ENCODE measurements at places on chromosomes 12 and 14.

GRCh38 chr14:81331229-81332021 lies 68.7 kb downstream of the STON2 start:
- no peak for DNase-seq

DNA sequence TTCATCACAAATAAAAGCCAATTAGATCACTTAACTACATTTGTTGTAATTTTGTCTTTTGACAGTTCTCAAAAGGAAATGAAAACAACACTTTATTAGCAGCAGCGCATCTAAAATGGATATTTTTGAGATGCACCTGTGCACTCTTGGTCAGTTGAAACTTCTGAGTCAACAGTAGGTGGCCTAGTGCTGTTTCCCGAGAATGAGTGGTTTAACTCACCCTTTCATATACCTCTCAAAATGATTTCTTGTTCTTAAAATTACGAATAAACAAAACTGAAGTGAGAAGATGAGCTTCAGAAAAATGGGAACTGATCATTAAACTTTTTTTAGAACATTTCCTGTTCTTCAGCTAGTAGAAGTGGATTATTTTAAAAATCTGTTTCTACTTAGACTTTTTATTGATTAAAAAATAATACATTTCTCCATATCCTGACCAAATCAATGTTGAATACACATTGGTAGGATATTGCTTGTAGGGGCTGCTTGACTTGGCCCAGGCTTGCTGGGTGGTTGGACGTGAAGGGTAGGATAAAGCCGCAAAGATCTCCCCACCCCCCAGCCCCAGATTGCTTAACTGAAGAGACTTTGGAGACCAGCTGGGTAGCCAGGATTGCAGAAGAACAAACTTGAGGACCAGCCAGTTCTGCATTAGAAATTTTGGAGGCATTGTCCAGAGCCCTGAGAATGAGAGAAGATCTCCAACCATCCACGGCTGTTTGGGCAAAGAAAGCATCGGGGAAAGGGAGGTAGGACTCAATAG lies 22.3 kb upstream of the STK38L start:
- no peak for DNase-seq

- no peak for DNase-seq
These were observed 50.4 kb downstream of the ITPK1 start for GRCh38 chr14:93065272-93065730.

DNA sequence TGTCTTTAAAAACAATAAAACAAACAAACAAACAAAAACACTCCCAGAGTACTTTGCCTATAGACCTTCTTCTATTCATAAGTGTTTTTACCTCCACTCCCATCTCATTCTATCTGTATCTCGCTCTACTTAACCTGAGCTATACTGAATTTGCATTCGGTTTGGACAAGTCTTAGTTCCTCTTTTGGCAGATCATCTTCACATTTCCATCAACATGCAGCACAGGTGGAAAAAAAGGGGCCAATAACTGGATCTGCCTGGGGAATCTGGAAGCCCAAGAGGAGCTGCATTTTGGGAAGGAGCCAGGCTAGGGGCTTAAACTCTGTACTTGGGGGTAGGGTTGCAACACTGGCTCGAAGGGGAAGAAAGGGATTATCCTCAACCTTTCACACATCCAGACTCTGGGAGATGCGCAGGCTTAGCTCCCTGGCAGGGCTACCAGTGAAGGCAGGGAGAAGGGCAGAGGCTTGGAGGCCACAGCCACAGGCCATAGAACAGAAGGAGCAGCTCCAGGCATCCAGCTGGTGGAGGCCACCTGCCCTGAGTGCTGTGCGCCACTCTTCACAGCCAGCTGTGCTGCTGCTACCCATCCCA lies 4.1 kb downstream of the NINJ2 start:
- DNase-seq, result no peak

DNA sequence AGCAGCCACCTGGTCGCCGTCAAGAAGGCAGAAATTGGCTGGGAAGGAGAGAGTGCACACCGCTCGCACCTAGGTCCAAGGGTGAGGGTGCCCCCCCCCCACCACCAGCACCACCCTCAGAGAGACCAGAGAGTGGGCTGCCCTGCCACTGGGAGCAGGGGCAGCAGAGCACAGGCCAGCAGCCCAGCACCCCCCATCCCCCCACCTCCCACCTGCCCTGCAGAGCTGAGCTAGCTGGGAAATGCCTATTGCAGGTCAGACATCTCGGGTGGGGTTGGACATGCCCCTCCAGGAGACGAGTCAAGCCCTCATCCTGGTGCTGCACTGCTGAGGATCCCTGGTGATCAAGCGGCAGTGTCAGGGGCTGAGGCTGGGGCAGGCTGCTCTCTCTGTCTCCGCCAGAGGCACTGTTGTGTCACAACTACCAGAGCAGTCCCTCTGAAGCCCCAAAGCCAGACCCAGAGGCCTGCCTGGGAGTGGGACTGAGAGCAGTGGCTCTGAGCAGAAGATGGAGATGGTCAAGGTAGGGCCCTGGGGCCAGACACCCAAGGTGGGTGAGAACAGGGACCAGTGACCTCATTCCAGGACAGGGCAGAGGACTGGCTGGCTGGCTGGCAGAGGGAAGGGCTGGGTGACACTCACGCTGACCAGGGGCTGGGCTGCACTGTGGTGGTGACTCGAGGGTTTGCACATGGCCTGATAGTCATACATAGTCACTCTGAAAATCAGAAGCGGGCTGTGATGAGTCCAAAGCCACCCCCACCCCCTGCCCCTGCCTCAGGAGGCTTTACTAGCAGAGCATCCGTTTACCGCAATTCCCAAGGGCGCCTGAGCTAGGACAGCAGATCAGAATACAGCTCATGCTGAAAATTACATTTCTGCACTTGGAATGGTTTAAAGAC lies 19.7 kb upstream of the LRTM2 start:
- DNase-seq, result peak; percentile 70

DNA sequence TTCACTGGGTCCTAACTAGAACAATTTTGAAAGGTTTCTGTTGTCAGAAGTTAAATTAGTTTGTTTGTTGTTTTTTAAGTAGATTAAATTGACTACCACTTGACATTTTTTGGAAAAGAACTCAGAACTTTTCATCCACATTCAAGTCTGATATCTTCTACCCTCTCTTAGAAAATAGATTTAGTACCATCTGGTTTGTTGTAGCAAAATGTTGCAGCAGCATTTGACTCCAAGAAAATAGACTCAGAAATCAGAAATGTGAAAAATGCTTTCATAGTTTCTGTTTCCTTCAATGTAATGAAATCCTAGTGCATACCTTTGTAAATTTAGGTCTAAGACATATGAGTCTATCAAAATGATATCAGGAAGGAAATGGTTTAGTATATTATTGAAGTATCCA lies 256.3 kb upstream of the CLEC14A start:
- no peak for DNase-seq
